ENCODE measurements at places on chromosomes 6 and 20.

DNA sequence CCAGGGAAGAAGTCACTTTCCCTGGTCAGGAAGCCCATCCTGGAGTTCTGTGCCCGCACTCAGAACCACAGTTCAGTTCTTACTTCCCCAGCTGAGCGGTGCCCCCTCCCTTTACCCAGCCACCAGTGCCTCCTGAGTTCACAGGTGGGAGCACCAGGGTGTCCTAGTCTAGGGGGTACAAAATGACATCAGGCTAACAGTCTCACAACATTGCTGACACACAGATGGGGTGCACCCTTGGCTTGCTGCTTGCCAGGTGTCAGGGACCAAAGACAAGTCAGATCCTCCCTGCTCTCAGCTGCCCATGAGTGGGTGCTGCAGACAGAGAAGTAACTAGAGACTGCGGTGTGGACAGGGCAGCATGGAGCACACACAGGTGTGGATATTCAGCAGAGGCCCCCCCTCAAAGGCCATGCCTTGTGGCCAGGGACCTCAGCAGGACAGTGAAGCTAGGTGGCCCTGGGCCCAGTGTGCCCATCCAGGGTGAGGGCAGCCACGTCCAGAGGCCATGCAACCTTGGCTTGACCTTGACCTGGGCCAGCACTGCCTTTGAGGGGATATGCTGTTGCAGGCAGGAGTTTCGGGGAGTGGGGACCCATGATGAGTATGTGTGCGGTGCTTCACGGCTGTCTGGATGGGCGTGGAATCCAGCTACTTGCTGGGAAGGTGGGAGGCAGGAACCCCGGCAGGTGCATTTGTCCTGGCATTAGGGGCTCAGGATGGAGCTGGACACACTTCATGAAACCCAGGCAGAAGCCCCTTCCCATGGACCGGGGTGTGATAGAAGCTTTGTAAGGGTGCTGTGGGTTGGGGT is 110.4 kb upstream of the FRMD1 start:
- DNase-seq, result no peak

- DNase-seq, result no peak
Observed at GRCh38 chr20:40563296-40563950, 125.6 kb downstream of the MAFB start.

DNA sequence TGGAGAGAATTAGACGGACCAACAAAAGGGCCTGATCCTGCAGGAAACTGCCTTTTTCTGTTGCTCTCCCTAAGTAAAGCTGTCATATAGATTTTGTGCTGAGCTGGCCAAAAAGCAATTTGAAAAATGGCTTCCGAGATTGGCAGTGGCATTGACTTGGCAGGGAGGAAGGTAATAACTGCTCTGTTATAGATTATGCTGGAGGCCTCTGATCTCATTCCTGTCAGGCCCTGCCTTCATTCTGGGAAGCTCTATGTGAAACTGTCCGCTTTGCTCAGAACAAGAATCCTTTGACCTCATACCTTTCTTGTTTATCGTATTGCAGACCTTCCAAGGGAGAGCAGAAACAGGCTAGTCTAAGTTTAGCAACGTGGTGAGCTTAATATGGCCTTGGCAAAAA is 234.4 kb downstream of the PHACTR1 start:
- no peak for DNase-seq

GRCh38 chr6:133236932-133237331 is 4.2 kb upstream of the EYA4 start:
- DNase-seq, result no peak

- DNase-seq, result no peak
Observed at GRCh38 chr20:854601-855000, 21.1 kb downstream of the FAM110A start.

DNA sequence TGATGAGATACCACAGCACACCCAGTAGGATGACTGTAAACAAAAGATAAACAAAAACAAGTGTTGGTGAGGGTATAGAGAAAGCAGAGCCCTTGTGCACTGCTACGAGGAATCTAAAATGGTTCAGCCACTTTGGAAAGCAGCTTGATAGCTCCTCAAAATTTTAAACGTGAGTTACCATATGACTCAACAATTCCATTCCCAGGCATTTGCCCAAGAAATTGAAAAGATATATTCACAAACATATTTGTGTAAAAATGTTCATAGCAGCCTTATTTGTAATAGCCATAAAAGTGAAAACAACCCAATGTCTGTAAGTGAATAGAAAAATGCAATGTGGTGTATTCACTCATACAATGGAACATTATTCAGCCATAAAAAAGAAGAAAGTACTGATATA is 141.0 kb upstream of the BTBD3 start:
- DNase-seq, result no peak

GRCh38 chr6:124872361-124873065 is 89.7 kb upstream of the RNF217 start:
- DNase-seq, result no peak

DNA sequence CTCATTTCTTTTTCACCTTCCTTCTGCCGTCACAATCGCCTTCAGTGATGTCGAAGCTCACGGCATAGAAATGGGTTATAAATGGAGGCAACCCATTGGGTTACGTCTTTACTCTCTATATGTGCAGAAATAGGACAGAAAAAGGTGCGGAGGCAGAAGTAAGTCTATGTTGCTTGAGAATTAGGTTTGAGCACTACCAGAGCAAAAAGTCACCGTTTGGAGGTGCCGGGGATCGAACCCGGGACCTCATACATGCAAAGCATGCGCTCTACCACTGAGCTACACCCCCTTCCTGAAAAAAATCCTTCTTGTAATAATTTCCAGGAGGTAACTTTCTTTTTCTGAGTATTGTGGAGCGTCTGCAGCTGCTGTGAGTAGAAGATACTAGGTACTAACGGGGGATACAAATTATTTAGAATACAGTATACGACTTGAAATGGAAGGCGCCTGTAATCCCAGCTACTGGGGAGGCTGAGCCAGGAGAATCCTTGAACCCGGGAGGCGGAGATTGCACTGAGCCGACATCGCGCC is 134.2 kb downstream of the TRIM27 start:
- DNase-seq, result no peak

DNA sequence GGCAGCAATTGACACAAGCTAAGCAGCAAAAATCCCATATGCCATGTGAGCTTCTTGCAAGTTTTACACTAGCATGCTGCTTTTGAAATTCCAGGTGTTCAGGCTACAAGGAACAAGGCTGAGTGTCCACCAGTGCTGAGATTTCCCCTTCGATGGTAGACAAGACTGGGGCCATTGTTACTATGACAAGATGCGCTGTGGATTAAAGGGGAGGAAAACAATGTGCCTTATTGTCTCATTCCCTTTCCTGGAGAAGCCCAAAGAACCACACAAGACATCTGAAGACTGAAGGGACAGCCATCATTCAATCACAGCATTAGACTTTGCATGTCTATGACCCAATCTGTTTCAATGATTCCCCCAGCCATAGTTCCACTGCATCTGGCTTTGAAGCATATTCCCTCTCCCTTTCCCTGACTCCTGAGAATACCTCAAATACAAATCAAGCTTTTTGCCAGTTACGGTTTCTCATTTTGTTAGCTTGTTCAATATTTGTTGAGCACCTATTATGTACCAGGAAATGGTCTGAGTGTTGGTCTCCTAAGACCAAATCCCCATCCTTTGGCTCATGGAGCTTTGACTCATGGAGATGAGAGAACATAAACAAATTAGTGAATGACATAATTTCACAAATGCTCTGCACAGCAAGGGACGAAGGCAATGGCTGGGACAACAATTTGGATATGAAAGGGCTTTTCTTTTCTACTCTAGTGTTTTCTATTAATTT is 23.4 kb upstream of the SCGN start:
- no peak for DNase-seq

GRCh38 chr20:57003012-57003411 is 263.4 kb downstream of the BMP7 start:
- DNase-seq, result no peak

DNA sequence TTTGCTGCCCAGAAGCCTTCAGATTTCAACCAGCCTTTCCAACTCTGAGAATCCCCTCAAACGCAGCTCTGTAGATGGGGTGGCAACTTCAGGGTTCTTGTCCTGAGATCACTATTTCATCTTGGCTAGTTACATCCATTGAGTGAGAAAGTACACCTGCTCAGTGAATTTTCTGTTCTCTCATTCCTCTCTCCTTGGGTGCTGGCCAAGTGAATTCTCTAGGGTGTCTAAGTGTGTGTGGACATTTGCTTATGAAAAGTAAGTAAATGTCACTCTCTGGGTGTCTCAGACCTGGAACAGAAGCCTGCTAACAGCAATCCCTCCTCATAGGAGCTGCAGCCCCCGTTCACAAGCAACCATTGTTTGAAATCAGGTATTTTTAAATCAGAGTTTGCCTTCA is 3.8 kb downstream of the RIN2 start:
- no peak for DNase-seq

DNA sequence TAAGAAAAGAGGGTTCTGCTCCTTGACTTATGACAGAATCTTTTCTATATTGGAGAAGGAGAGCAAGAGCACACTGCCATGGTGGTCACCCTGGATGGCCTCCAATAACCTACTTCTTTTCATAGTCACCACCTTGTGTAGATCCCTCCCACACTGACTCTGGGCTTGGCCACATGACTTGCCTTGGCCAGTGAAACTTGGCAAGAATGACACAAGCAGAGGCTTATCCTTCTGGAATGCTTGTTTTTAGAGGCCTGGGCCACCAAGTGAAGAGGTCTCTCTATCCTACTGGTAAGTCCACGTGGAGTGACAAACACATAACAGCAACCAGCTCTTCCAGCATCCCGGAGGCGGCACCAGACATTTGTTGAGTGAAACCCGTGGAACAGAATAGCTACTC is 349.4 kb upstream of the JARID2 start:
- no peak for DNase-seq

DNA sequence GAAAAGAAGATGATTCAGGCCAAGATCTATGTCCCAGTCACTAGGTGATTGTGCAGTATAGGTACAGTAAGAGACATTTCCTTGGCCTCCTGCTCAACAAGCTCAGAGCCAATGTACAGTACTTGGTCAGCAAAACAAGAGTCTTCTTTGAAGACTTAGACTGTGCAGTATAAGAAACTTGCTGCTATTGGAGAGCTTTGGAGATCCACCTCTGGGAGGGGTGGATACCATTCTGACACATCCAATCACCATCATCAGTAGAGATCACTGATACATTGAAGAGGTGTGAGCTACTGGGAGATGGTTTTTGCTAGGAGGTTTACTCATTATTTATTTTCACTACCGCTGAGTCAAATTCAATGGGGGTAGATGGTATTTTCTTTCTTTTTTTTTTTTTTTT is 77.5 kb downstream of the UST start:
- DNase-seq, result no peak

GRCh38 chr6:28643017-28643740 is 117.5 kb downstream of the GPX5 start:
- DNase-seq, result peak; percentile 29

GRCh38 chr6:88296694-88297093 is 130.5 kb upstream of the CNR1 start:
- no peak for DNase-seq

DNA sequence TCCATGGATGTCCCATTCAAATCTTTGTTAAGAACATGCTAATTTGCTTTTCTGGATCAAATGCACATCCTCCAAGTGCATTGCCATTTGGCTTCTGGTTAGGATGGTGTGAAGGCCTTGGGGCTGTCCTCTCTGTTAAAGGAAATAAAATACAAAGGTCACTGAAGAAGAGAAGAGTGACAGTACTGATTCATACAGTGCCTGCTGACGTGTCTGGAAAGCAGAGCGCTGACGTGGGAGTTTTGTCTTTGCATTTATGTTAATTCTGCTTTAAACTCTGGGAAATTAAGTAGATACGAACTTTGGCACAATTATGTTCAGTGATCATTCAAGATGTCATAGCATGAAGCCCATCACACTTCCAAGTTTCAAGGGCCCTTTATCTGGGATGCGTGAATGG is 33.2 kb downstream of the SYNDIG1 start:
- DNase-seq, result no peak

GRCh38 chr6:79705456-79705995 is 74.4 kb downstream of the SH3BGRL2 start:
- no peak for DNase-seq

- no peak for DNase-seq
Observed at GRCh38 chr20:41248368-41249024, 69.0 kb downstream of the ZHX3 start.

DNA sequence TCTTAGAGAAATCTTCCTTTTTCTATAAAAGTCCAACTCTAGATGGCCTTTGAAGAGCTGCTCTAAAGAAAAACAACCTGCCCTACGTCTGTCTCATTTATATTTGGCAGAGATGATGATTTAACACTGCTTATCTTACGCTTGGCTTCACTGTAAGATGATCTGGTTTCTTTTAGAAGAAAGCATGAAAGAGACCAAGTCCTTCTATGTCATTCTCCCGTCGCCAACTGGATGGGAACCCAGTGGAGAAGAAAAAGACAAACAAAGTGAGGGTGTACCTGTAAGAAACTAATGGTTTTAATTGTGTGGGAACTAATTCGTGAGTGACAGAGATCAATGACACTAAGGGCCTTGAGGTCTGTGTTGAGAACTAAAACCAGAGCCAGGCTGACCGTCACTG is 92.8 kb downstream of the MBOAT1 start:
- no peak for DNase-seq

- DNase-seq, result no peak
Observed at GRCh38 chr20:23078351-23079015, 7.6 kb downstream of the CD93 start.

- DNase-seq, result no peak
Observed at GRCh38 chr20:41169791-41170351, 32.5 kb downstream of the PLCG1 start.

DNA sequence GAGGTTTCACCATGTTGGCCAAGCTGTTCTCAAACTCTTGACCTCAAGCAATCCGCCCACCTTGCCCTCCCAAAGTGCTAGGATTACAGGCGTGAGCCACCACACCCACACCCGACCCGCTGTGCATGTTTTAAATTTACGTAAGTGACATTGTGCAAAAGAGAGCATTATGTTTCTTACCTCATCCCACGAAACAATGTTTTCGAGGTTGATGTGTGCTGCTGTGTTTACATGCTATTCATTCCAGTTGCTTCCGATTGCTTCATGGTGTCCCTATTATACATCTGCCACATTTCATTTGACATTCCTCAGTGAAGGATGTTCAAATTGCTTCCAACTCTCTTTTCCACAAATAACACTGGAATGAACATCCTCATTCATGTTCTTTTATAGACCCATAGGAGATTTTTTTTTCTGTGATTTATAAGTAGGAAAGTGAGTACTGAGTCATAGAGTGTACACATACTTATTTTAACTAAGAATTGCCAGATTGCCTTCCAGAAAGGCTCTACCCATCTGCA is 403.9 kb upstream of the JARID2 start:
- no peak for DNase-seq

- no peak for DNase-seq
Observed at GRCh38 chr6:15263780-15264374, 18.0 kb downstream of the JARID2 start.

- no peak for DNase-seq
Observed at GRCh38 chr6:117501722-117502121, 19.2 kb downstream of the DCBLD1 start.

GRCh38 chr6:166636934-166637333 is 9.9 kb upstream of the RPS6KA2 start:
- no peak for DNase-seq
